ENCODE measurements at places on chromosomes 16 and 17.

- DNase-seq, result no peak
These were observed 21.8 kb downstream of the FBXO39 start for GRCh38 chr17:6797718-6798351.

DNA sequence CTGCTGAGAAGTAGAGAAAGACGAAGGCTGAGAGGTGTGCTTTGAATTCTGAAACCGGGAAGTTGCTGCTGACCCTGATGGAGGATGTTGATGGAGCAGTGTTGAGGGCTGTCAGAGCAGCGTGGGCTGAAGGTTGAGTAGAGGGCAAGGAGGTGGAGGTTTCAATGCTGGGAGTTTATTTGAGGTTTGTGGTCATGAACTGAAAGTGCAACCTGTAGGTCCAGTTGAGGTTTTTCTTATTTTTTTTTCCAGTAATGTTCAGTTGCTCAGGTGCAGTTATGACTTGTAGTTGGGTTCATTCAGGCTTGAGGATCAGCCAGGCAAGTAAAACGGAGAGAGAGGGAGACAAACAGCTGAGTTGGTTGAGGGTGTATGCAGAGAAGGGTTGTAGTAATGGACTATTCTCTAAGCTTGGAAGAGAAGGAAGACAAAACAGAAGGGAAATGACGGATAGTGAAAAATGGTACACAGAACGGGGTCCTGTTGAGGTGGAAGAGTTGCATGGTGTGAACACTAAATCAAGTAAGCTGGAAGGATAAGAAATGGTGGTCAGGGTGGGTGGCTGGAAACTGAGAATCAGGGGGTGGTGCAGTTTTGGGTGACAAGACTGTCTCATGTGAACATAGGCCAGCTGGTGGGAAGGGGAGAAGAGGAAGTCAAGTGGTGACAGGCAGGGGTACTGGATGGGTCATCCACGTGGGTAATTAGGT is 8.7 kb upstream of the UBE2G1 start:
- DNase-seq, result no peak

DNA sequence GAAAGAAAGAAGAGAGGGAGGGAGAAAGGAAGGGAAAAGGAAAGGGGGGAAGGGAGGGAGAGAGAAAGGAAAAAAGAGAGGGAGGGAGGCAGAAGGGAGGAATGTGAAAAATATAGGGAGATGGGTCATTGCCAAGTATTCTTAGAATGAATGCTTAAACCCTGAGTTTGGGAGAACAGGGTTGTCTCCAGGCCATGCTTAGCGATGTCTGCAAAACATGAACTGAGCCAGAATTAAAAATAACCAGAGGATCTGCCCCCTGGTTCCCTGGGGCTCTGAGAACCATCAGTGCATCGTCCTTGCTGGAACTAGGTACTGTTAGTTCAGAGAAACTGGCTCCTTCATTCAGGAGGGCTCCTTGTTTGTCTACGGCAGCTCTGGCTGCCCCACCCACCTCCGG is 170.4 kb downstream of the IRX5 start:
- DNase-seq, result no peak

GRCh38 chr17:36740157-36740556 is 138.8 kb downstream of the MRM1 start:
- no peak for DNase-seq

GRCh38 chr17:68600067-68600930 is 868 bp downstream of the FAM20A start:
- DNase-seq, result peak; percentile 5

- no peak for DNase-seq
These were observed 105.2 kb downstream of the CLEC16A start for GRCh38 chr16:11049396-11050059.

DNA sequence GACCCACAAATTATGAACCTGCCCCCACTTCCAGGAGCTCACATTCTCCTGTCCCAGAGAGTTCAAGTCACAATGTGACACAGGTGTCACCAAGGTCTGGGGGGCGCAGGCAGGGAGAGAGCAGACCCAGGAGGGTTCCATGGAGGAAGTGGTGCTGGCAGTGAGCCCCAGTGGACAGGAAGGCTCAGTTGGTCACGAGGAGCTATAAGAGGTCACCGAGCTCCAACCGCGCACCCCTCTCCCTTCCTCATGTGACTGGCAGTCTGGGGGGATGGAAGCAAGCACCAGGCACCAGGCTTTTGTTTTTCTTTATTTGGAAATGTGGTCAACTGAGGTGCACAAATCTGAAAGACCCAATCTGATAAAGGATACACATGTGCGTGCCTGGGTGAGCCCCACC is 2.5 kb downstream of the ITGAD start:
- no peak for DNase-seq

DNA sequence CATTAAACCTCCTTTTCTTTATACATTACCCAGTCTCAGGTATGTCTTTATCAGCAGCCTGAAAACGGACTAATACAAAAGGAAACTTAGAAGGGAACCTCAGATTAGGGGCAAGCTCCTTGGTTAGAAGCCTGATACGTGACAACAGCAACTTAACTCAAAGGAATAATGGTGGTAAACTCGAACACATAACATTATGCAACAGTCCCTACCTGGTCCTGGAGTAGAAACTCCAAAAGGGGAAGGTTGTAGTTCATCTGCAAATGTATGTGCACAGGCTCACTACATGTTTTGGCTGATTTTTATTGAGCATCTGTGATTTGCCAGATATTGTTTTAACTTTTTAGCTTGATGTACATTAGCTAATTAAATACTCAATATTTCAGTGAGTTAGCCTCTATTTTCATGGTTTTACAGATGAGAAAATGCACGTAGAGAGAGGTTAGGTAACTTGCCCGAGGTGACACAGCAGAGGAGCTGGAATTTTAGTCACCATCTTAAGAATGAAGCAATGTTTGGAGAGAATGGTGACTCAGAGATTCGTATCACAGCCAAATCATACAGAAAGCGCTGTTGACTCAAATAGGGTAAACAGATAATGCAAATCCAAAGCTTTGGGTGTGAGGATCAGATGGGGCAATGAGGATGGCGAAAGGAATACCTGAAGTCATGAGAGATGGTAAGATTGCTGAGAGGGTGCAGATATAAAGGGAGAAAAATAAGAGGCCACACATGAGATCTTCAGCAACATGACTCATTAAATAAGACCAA is 194.9 kb upstream of the RBFOX1 start:
- DNase-seq, result no peak

DNA sequence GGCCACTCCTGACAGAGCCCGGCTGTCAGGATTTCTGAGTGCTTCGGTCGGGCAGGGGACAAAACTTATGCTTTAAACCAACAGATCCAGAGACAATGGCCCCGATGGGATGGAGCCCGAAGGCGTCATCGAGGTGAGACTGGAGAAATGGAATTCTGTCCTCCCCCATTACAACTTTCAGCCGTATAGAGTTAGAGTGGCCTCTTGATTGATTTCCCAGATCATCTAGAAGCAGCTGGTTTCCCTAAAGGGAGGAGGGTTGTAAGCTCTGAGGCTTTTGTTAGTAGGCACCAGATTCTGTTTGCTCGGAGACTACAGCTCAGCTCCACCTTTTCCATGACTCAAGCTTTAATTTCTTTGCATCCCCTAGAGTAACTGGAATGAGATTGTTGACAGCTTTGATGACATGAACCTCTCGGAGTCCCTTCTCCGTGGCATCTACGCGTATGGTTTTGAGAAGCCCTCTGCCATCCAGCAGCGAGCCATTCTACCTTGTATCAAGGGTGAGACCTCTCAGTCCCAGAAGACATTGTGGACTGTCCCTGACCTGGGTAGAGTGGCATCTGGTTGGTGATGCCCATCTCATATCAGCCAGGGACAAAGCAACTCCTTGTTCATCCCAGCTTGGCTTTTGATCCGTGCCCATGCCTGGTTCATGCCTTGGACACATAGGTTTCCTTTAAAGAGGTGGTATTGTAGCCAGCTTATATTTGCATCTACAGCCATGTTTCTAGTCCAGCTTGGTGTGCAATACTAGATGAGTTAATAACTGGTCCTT is 5.1 kb upstream of the CD68 start:
- DNase-seq, result no peak

- no peak for DNase-seq
These were observed 3.2 kb downstream of the GJD3 start for GRCh38 chr17:40361063-40361924.

DNA sequence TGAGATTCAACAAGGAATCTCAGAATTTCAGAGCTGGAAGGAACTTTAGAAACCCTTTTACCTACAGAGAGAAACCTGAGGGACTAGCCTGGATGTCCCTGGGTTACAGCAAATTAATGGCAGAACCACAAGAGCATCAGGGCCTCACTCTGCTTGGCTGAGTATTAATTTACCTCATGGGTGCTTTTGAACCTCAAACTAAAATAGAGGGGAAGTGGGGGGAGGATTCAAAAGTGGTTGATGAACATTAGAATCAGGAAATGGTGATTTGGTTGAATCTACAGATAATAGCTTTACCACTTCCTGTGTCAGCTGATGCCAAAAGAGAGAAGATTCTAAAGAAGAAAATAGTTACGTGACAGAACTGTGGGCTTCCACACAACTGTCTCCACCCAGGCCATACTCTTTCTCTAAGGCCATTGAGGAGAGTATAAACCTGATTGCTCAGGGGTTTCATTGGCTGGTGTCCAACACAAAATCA is 11.3 kb upstream of the SKAP1 start:
- DNase-seq, result no peak

DNA sequence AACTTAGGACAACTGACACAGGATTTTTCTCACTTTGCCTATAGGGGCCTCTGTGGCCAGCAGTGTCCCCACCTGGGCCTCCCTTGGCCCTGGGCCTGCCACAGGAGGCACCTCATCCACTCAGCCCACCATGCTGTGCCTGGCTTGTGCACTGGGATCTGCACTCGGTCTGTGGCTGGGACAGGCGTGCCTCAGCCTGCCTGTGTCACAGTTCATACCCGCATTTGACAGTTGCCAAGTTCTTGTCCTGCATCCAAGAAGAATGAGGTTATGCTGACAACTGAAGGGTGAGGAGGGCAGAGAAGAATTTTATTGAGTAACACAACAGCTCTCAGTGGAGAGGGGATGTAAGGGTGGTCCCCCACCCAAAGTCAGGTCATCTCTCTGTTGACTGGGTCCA is 36.0 kb downstream of the ZFP90 start:
- no peak for DNase-seq

DNA sequence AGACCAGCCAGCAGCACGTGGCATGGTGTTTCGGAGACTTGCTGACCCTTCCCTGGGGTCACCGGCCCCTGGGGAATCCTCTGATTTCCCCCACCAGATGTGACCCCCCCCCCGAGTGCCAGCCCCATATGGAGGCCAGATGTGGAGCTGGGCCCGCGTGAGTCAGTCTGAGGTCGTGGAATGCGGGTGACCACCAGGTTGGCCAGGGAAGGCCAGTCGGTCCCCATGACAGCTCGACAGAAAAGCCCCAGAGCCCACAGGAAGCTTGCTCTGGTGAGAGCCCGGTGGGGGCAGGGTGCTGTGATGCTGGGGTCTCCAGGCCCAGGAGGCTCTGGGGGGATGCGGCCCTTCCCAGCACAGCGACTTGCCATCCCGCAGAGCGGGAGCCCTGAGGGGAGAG is 209.0 kb downstream of the NTN1 start:
- no peak for DNase-seq

GRCh38 chr17:40803617-40804082 is 3.9 kb upstream of the KRT28 start:
- peak; percentile 74 for DNase-seq

- DNase-seq, result peak; percentile 28
These were observed 29.5 kb upstream of the RBFOX1 start for GRCh38 chr16:7303052-7303610.

GRCh38 chr16:74721716-74722115 is 21.1 kb upstream of the MLKL start:
- no peak for DNase-seq

DNA sequence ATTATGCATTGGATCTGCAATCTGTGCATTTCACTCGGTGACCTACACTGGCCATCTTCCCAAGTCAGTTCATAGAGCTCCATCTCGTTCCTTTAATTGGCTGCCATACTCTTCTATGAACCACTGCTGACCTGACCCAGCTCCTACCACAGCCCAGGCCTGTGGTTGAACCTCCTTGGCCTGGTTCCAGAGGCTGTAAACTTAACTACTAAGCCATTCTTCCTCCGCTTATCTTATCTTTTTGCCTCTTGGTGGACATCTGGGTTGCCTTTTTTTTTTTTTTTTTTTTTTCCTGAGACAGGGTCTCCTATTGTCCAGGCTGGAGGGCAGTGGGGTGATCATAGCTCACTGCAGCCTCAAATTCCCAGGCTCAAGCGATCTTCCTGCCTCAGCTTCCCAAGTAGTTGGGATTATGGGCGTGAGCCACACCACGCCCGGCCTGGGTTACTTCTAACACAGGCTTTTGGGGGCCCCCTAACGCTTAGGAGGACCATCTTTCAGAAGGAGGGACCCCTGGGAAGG is 18.3 kb downstream of the COQ7 start:
- no peak for DNase-seq

DNA sequence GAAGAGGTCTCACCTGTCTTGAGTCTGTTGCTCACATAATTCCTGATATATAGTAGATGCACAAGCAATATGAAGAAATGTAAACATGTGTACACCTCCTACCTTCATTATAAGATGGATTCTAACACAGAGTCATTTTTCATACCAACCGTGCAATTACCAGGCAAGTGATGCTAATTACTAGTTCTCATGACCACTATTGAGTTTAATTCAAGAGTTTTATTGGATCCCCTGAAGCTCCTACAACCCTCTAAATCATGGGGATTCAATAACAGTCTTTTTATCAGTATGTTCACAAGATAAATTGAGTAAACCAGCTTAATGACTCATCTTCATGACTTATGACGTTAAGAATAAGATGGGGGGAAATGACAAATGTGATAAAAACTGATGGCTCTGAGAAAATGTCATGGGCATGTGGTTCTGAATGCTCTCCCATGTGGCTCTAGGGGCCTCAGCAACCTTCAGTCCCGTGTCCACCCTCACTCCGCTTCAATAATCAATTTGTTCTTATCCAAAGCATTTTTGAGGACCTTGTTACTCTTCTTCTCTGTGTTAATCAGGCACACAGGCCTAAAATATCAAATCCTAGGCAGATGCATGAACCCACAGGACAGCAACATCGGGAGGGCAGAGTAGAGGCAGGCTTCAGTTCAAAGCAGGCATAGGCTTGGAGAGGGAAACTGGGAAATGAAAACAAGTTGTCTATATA is 42.8 kb downstream of the PRAC1 start:
- DNase-seq, result no peak

GRCh38 chr16:82955741-82956348 is 329.1 kb downstream of the CDH13 start:
- DNase-seq, result no peak

GRCh38 chr16:25950586-25951281 is 259.0 kb downstream of the HS3ST4 start:
- peak; percentile 45 for DNase-seq

GRCh38 chr16:75074920-75075687 is 41.5 kb downstream of the LDHD start:
- DNase-seq, result no peak

All from NCI-H748 treated with DMSO at 0.1 percent for 48 hours (cell line).